ENCODE measurements at places on chromosomes 6 and 20.

- DNase-seq: no peak
Observed at GRCh38 chr20:9137001-9137400, 68.1 kb downstream of the PLCB4 start.

GRCh38 chr20:1378735-1379125 lies 14.1 kb downstream of the FKBP1A start:
- DNase-seq: no peak

DNA sequence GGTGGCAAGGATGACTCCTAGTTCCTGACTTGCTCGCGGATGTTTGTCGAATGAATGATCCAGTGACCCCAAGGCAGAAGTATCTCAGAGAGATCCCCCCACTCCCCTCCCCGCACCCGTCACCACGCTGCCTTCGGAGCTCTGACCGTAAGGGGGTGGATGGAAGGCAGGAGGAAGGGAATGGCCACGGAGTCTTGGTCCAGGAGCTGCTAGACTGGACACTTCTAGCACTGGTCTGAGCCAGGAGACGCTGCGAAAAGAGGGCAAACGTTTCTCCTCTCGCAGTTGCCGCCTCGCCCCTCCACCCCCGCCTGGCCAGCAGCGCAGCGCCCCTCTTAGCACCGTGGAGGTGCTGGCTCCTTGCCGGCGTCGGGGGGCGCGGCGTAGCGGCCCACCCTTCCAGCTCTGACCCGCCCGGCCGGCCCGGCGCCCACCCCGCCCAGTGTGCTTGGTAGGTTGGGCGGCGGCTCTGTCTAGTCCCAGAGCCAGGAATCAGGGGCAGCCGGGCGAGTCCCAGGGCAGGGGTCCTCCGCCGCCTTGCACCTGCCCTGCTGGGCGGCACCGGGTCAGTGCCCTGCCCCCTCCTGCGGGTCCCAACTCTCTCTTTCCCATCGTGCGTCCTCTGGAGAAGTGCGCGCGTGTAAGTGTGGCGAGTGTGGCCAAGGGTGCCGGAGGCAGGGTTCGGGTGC lies 2.4 kb upstream of the DBNDD2 start:
- DNase-seq: no peak

- DNase-seq: no peak
Observed at GRCh38 chr6:96844530-96844929, 7.3 kb upstream of the GPR63 start.

DNA sequence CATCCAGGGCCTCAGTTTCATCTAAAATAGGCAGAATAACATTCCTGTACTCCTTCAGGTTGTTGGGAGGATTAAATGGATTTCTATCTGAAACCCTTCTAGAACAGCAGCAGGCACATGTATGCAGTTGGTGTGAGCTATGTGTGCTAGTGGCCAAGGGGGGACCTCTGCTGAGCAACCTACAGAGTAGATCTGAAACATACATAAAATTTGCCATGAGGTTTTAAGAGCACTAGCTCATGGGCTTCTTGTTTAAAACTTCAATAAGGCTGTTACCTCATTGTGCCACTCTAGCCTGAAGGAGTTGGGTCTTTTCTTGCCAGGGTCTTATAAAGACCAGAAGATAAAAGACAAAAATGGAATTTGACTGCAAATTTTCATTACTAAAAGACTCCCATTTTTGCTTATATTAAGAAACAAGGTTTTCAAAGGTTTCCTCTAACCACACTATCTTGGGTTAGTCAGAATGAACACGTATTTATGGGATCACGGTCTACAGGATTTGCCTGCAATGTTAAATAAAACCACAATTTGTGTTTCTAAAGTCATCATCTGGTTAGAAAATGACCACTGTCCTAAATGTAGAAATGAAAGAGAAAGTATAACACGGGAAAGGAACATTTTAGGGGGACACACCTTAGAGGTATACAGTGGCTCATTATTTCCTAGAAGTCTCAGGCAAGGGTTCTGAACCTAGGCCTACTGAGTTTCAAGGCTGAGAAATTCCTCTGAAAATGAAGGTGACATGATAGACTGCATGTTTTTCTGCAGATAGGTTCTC lies 144.9 kb upstream of the OLIG3 start:
- no peak for DNase-seq

GRCh38 chr6:78770765-78771164 lies 96.6 kb upstream of the IRAK1BP1 start:
- no peak for DNase-seq

- no peak for DNase-seq
Observed at GRCh38 chr20:64108731-64109681, 1.6 kb upstream of the NPBWR2 start.

- no peak for DNase-seq
Observed at GRCh38 chr6:156994215-156995076, 217.3 kb downstream of the ARID1B start.

- DNase-seq: peak; percentile 73
Observed at GRCh38 chr6:32692019-32692418, 25.6 kb upstream of the HLA-DQB1 start.

DNA sequence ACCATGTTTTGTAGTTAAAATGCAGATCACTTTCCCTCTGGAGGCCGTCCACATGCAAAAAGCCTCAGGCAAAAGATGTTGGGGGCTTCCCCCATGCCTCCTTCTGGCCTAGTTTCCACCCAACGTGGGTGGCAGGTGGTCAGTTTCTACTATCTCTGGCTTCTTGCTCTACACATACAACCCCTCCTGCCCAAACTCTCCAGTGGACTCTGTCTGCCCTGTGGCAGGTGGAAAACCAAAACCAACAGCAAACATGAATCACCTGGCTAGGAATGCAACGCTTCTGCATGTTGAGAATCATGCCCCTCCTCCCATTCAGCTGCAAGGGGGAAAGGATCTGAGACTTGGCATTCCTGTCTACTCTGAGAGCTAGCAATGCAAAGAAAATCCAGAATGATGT lies 94.8 kb downstream of the MBOAT1 start:
- DNase-seq: no peak

DNA sequence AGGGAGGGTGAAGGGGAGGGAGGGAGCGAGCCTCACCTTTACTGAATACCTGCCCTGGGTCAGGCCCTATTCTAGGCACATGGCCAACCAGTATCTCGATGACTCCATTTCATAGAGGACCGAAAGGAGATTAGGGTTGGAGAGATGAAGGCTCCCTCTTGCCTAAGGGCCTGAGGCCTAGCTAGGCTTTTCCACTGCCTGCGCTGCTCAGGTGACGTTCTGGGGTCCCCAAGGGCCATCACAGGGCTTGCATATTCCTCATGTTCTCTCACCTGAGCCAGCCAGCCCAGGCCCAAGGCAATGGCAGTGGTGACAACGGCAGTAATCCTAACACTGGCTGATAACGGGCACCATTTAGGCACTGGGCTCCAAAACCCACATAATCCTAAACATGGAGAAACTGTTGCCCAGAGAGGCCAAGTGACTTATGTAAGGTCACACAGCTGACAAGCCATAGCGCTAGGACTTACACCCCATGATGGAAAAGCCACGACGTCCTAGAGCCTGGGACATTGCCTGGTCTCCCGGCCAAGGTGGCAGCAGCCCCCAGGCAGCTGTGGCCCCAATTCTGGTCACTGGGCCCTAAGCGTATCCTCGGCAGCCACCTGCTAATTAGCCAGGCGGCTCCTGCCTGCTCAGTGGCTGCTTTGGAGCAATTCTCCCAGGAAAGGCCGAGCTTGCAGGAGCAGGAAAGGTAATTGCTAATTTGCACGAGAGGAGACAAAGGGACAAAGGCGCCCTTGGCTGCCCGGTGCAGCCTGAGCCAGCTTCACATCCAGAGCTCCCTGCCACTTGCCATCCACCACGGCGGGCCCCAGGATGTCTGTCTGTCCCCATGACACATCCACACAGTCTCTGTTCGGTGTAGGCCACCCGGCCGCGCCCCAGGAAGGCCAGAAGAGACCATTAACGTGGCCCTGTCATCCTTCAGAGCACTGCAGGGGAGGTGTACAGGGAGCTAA lies 21.5 kb downstream of the NOL4L start:
- DNase-seq: no peak

GRCh38 chr6:36955671-36956445 lies 1.3 kb downstream of the PI16 start:
- DNase-seq: peak; percentile 33

DNA sequence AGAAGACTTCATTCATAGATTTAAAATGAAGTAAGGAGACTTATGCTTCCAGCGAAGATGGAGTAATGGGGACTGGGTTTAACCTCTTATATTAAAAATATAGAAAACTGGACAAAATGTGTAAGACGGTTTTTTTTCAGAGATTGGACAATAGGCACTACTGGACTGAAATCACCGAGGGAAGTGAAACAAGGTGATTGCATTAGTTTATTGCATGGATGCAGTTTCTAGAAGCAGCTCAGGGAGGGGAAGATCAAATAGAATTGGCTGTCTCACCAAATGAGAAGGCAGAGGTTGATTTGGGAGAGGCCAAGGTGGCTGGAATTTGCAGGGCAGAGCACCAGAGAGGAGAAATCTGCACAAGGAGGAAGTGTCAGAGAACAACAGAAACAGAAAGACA lies 162.6 kb downstream of the DNAH8 start:
- no peak for DNase-seq

DNA sequence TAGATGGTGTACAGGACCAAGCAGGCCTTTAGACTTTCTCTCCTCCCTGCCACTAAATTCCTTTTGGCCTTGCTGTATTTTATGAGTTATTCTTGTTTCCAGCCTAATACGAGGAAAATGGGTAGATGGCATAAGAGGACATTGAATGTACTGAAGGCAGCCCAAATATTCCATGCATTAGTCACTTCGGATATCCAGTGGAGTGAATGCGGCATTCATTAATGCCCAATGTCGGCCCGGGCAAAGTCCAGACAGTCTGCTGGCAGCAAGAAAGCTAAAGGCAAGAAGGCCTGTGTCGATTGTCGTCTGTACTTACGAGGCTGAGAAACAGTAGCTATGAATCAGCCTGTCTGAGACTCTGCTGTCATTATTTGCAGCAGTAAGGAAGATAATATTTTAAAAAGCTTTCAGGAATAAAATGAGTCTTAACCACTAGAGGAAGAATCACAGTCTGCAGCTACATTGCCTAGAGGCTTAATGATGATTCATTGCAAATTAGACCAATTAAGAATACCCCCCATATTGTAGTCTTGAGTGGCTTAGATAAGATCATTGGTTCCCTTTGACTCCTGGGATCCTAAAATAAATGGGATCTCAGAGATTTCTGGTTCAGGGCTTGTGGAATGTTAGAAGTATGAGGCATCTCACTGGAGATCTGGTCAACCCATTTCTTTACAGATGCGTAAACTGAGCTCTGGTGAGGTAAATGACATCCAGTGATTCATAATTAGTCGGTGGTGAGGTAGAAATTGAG lies 534.1 kb upstream of the JAG1 start:
- DNase-seq: no peak

DNA sequence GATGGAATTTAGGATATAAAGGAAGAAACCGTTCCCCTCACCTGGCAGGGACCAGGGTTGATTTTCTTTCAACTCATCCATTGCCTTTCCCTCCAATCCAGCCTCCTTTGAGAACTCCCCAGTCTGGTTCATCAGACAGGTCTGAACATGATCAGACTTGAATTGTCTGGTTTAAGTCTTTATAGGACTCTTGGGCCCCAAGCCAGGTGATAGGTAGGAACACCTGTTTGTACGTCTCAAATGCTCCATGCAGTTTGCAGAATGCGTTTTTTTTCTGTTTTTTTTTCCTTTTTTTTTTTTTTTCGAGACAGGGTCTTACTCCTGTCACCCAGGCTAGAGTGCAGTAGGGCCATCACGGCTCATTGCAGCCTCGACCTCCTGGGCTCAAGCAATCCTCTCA lies 4.1 kb upstream of the CEP250 start:
- no peak for DNase-seq

DNA sequence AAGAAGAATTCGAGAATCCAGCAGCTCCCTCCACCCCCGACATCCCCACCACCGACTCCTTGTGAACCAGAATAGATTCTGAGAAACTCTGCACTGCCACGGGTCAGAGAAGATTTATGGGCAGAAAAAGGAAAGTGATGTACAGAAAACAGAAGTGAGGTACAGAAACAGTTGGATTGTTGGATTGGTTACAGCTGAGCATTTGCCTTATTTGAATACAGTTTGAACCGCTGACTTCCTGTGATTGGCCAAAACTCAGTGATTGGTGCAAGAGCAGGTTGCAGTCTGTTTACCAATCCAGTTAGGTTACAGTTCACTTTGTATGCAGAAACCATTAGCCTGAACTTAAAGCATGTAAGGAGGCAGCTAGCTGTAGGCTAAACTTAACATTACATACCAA lies 131.2 kb upstream of the HDDC2 start:
- no peak for DNase-seq

DNA sequence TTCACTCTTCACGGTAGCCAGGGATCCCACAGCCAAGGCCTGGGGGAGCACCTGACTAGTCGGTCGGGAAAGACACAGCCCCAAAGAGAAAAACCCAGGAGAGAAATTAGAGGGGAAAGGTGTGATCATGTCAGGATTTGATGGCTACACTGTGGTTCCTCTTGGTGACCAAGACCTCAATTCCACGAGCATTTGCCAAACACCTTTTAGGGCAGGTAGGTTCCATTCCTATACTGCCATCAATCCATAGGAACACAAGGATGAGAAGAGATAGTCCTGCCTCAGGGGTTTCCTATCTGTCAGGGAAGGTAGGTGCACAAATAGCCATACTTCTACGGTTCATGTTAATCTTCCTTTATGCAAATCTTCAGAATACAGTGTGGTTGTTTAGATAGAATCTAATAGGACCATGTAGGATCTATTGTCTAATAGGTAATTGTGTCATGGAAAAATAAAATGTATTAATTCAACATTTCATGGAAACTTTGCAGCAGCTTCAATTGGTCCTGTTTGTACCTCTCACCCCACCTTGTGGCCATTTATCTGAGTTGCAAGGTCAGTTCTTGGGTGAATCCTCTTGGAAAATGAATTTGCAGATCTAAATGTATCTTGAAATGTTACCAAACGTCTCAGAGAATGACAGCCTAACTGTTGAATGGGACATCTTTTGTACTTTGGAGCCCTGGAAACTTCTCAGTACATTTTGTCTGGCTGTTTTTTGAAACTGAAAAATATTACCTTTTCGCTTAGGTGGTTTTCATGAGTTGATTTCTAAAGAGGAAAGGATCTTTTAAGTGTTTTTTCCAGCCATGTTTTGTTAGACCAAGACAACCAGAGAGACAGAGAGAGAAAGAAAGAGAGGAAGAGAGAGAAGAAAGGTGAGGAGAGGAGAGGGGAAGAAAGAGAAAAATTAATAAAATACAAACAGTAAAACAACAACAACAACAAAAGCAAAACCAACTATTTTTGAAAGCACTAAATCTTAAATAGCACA lies 33.7 kb upstream of the IYD start:
- no peak for DNase-seq

GRCh38 chr6:4971851-4972250 lies 32.0 kb downstream of the RPP40 start:
- no peak for DNase-seq

- no peak for DNase-seq
Observed at GRCh38 chr20:20318365-20319161, 49.3 kb upstream of the INSM1 start.

DNA sequence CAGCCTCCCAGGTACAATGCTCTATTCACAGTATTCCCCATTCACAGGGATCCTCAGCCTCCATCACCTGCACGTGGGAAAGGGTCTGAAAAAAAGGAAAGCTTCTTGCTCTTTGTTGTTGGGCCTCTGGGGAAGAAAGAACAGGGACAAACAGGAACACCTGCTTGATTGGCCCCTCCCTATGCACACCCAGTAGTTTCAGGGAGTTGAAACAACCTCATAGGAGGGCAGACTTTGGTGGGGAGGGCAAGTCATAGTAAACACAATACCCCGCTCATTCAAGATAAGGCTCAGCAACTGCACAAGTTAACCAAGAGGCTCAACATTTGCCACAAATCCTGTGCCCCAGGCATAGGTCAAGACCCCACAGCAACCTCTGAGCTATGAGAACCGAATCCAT lies 1.7 kb downstream of the GHRH start:
- no peak for DNase-seq

- DNase-seq: peak; percentile 60
Observed at GRCh38 chr6:29834564-29835436, 7.2 kb downstream of the HLA-G start.

GRCh38 chr6:156376091-156376490 lies 401.1 kb upstream of the ARID1B start:
- no peak for DNase-seq

Data from CD4-positive, alpha-beta T cell treated with Interleukin-17A for 4 hours (primary cell).